ENCODE measurements at places on chromosomes 12 and 14.

- DNase-seq, result no peak
Observed at GRCh38 chr14:89465876-89466275, 48.8 kb upstream of the FOXN3 start.

- DNase-seq, result no peak
Observed at GRCh38 chr14:98931911-98932310, 340.1 kb downstream of the BCL11B start.

- DNase-seq, result no peak
Observed at GRCh38 chr14:79040790-79041189, 870.6 kb downstream of the NRXN3 start.

DNA sequence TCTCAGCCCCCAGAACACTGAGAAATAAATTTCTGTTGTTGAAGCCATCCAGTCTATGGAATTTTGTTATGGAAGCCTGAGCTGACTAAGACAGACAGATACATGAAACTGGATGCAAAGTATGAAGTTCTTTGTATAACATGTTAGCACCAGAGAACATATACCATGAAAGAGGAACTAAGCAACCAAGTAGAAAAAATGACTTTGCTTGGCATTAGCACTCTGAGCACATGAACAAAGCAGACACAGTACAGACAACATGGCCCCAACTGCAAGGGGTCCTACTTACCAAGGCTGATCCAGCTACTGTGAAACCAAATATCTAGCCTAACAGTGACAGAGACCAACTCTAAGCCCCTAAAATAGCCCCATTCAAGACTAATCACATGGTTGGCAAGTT is 13.8 kb downstream of the EXOC5 start:
- DNase-seq, result no peak

DNA sequence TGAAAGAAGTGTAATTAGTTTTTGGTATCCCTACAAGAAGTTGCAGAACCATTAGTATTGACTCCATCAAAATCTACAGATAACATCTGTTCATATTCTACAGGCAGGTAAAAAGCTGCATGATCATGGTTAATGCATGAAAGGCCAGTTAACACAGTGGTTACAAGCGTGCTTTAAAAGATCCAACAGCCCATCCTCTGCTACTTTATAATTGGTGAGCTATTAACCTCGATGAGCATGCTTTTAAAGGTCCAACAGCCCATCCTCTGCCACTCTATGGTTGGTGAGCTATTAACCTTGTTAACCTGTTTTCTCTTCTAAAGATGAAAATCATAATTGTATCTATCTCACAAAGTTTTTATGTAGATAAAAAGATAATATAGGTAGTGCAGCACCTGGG is 289.3 kb downstream of the DUSP6 start:
- DNase-seq, result no peak

- DNase-seq, result no peak
Observed at GRCh38 chr12:88805286-88805685, 225.0 kb upstream of the KITLG start.

GRCh38 chr14:105384041-105384557 is 14.2 kb upstream of the TEX22 start:
- no peak for DNase-seq

- no peak for DNase-seq
Observed at GRCh38 chr12:27109334-27110028, 27.1 kb upstream of the C12orf71 start.

DNA sequence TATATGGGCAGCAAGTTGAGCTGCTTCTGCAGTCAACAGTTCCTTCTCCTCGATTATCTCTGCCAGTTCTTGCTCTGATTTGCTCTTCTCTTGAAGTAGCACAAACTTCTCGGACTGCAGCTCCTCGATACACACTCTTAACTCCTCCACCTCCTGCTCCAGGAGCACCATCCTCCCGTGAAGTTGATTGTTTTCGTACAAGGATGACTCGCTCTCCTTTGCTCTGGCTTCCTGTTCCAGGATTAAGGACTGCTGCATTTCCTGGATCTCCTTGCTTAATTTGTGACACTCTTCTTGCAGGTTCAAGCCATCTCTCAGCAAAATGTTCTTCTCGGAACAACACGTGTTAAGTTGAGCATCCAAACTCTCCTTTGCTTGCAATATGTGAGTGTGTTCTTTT is 56.2 kb upstream of the VPS33A start:
- DNase-seq, result peak; percentile 20

DNA sequence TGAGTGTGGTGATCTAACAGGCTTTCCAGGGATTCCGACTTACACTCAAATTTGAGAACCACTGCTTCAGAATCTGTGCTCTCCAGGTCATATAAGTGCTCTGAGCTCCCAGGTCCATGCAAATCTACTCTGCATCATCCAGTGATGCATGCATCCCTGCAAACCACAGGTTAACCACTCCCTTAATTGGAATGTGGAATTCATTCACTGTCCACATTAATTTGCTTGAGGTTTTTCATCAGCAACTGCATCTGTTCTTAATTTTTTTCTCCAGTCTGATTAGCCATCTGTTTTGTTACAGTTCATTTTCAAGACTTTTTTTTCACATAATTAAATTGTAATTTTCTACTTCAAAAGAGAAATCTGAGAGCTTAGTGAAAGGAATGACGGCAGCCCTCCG is 43.4 kb upstream of the RIN3 start:
- peak; percentile 53 for DNase-seq

- peak; percentile 55 for DNase-seq
Observed at GRCh38 chr12:44581642-44582242, 294.4 kb downstream of the NELL2 start.

DNA sequence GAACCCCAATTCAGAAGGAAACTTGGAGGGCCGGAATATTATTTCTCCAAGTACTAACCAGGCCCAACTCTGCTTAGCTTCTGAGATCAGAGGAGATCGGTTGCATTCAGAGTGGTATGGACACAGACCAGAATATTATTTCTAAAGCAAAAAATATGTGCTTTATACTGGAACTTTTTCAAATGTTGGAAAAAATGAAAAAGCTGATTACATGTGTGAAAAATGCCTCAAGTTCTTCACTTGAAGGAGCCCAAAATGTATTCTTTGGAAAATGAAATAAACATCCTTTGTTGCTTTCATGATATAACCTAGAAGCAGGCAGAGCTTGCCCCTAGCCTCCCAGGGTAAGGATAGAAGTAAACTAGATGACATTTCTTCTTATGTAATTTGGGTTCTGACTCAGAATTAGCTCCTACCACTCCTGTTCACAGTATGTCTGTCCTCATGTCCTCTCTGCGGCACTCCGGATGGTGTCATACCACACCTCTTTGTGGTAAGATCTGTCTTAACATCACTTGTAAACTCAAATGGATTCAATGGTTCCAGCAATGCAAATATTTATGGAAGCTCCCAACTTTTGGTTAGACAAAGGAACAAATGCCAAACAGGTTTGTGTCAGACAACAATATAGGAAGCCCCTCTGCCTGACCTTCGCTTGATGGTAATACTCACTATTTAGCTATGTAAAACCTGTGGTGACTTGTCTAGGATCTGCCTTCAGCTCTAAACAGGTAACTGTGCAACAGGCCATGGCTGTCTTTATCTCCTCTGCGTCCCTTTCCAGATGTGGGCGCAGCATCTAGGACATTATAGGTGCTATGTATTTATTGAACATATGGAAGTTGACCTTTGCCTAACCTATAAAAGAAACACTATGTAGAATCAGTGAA is 178.5 kb downstream of the SSPN start:
- no peak for DNase-seq

GRCh38 chr14:40292664-40293063 is 860.4 kb upstream of the FBXO33 start:
- DNase-seq, result no peak

GRCh38 chr12:55972911-55973598 is 823 bp upstream of the RAB5B start:
- DNase-seq, result no peak

GRCh38 chr12:91139286-91139685 is 28.0 kb upstream of the LUM start:
- DNase-seq, result no peak

DNA sequence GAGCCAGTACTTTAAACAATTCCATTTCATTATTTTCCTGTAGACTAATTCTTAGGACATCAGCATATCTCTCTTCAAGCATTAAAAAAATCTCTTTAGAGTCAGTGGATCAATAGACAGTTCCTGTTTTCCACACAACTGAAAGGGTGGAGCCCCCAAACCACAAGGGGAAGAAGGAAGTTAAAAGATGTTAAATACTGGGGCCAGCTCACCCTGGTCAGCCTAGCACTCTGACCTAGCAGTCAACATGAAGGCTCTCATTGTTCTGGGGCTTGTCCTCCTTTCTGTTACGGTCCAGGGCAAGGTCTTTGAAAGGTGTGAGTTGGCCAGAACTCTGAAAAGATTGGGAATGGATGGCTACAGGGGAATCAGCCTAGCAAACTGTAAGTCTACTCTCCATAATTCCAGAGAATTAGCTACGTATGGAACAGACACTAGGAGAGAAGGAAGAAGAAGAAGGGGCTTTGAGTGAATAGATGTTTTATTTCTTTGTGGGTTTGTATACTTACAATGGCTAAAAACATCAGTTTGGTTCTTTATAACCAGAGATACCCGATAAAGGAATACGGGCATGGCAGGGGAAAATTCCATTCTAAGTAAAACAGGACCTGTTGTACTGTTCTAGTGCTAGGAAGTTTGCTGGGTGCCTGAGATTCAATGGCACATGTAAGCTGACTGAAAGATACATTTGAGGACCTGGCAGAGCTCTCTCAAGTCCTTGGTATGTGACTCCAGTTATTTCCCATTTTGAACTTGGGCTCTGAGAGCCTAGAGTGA is at the start of gene LYZ:
Gene LYZ (plus strand): TSS at position 220 of the 777 bp plus-strand sequence. CDS start 28 bp downstream, at position 248.
- DNase-seq, result no peak

- DNase-seq, result no peak
Observed at GRCh38 chr14:66645716-66646115, 137.8 kb downstream of the GPHN start.

DNA sequence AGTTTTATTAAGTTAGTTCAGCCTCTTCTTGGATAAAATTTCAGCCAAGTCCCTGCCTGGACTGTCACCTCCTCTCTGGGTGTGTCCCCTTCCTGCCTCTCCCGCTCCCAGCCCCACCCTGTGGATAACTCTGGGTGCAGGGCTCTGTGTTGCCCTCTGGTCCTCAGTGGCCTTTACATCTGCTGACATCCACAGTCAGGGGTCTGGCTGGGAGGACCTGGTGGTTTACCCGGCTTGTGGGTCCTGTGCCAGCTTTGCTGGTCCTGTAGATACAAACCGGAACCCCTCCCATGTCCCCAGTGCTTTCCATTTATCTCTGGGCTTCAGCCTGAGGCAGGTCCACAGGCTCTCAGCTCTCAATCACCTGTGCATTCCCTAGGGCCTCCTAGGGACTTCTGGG is 28.9 kb upstream of the PLEKHG3 start:
- DNase-seq, result no peak
